ENCODE measurements at places on chromosomes 11 and 22.

DNA sequence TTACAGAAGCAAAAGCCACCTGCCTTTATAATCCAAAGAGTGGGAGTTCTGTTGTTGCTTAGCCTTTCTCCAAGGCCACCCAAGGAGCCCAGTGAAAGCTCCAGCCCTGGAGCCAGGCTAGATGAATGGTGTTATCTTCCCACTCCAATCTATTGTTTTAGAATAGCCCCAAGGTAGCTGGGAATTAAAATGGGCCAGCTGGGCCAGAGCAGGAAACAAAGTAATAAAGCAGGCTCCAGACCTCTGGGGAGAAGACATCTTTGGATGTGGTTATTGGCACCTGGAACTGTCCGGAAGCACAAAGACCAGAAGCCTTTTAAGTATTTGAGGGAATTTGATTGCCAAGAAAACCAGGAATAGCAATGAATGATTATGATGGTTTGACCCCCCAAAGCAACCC, 8.8 kb downstream of the C11orf96 start:
- DNase-seq: no peak

DNA sequence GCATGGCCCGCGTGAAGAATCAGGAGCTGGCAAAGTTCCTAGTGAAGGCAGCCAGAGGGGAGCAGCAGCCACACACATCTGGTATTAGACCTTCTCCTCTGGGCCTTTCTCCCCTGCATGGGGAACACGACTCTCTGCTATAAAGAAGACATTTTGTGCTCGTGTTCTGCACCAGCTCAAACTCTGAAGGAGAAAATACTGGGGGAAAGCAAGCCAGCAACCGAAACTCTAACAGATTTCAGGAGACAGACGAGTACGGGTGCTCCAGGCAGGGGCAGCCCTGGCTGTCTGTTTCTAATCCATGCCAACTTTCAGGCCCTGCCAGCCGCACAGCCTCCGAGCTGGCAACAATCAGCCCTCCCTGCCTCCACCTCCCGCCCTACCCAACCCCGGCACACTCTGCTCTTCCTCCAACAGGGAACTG, 296.3 kb downstream of the BRD1 start:
- no peak for DNase-seq

DNA sequence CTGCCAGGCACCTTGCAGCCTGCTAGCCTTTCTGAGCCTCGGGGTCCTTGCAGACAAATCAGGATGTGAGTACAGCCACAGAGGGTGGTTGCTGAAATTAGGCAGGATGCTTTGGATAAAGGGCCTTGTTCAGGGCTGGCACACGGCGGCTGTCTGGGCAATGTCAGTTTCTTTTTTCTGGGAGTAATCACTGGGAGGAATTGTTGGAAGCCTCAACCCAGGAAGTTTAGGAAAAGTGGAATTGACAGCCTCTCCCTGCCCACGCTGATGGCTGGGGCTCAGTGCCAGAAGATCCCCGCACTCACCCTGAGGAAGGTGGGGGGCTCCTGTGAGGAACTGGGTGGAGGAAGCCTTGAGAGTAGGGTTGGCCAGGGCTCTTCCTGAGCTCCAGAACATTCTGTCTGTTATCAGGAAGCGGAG, 37.4 kb downstream of the CD82 start:
- DNase-seq: no peak

- no peak for DNase-seq
These were observed 51.7 kb downstream of the NAT10 start for GRCh38 chr11:34157163-34157562.

DNA sequence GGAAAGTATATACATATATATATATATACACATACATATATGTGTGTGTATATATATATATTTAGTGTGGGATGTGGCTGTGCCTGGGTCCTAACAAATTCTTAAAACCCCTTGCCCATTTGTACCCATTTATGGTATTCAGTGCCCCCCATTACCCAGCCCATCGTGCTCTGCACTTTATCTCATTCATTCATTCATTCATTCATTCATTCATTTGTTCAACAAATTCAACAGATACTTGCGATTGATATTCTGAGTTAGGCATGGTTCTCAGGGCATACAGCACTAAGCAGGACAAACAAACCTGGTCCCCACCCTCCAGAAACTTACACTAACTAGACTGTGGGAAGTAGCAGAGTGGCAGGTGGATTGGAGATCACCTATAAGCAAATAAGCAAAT, 56.6 kb upstream of the LMO2 start:
- no peak for DNase-seq

DNA sequence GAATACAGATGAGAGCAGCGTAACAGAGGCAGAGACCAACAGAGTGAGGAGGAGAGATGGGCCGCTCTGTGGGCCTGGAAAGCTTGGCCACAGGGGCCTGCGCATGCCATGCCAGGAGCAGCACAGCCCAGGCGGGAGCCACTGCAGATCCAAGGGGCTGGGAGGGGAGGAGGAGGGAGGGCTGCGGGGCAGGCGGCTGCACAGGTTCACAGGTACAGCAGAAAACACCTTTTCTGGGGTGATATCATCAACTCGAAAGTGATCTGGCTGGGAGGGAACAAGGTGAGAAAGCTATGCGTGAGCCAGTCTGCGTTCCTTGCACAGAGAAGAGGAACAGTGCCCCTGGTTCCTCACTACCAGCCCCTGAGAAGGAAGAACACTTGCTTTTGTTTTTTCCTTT, 14.8 kb downstream of the VPS37C start:
- DNase-seq: no peak

- DNase-seq: no peak
These were observed 550.5 kb downstream of the MIAT start for GRCh38 chr22:27207907-27208306.

GRCh38 chr11:17929171-17929570, 83.7 kb downstream of the SERGEF start:
- DNase-seq: no peak

- DNase-seq: no peak
These were observed 9.4 kb upstream of the GLYAT start for GRCh38 chr11:58741127-58741526.

DNA sequence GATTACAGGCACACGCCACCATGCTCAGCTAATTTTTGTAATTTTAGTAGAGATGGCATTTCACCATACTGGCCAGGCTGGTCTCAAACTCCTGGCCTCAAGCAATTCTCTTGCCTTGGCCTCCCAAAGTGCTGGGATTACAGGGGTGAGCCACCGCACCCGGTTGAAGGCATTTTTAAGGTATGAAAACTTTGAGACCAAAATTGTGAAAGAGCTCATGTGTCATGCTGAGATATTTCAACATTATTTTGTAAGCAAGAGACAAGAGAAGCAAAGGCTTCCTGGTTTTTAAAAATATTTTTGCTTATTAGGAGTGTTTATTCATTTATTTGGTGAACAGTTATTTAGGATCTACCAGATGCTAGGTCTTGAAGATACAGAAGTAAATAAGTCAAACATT, 6.8 kb downstream of the NHERF4 start:
- no peak for DNase-seq

DNA sequence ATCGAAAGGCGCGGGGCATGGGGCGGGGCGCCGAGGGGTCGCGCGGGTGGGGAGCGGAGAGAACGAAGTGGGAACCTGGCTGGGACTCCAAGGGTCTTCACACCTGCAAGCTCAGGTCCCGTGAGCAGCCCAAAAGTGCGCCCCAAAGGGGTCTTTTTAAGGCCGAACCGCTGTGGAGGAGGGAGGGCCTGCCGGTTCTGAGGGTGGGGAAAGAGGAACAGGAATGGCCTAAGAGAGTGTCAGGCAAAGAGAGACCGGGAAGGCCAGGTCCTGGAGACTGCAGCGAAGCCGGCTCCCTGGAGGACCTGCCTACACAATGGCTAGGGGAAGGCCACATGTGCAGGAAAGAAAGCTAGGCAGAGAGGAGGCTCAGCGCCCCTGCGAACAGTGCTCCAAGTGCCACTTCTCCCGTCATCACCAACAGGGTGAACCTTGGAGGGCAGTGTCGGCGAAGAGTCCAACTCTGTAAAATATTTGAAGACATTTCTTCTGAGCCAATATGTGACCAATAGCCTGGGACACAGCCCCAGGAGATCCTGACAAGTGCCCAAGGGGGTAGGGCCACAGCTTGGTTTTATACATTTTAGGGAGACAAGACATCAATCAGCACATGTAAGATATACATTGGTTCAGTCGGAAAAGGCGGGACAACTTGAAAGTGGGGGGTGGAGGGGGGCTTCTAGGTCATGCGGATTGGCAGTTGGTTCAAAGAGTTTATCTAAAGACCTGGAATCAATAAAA, 710 bp upstream of the DGCR2 start:
- DNase-seq: no peak

Measured in activated T-cell treated with anti-CD3 and anti-CD28 coated beads, Interleukin-2, amount 50 U/mL, for 72 hours (primary cell).